ENCODE measurements at places on chromosomes 3 and 15.

- DNase-seq, result no peak
Observed at GRCh38 chr3:120024103-120024502, 70.1 kb downstream of the GSK3B start.

GRCh38 chr15:50774450-50774849 is 8.9 kb upstream of the SPPL2A start:
- DNase-seq, result no peak

DNA sequence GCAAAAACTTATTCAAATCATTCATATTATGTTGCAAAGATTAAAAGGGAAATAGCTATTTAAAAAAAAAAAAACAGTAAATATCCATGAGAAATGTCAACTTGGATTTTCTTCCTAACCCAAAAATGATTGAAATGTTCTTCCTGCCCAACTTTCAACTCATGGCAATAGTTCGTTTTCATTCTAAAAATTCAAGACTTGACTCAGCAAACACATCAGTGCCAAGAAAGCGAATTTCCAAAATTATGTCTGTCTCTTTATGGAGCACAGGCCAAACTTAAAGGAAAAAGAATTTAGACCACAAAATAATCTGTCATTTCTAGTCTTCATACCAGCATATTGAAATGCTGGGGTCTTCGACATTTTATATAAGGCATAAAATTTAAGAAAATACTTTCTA is 63.7 kb downstream of the MAGI1 start:
- no peak for DNase-seq

DNA sequence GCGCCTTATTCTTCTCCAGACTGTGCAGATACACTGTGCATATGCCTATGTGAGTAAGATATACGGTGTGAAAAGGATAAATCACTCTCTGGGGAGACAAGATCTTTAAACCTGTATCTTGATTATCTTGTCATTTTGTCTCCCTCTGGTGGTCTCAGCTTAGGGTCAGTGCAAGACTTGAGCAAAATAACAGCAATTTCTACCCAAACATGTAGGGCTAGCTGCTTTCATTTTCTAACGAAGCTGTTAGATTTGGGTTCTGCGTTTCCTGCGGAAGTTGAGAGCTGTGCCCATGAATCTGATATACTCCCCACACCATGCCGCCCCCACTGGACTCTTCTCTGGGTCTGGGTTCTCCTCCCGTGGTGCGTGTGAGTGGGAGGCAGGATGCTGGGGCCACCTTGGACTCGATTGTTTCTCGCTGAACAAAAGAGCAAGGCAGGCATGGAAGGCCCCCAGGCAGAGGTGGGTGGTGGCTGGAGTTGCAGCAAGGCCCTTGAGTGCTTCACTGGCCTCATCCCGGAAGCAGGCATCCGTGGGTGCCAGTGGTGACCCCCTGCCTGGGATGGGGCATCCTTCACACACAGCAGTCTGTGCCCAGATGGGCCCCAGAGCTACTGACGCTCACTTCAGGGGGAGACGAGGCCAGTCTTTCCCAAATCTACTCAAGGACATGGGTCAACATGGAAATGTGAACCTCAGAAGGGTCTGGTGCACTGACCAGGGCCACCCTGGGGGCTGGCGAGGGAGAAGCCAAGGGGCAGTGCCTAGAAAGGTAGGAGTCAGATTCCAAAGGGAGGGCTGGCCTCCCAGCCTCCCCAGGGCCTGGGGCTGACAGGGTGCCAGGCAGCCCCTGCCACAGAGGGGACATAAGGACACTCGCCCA is 179.6 kb downstream of the NSMCE3 start:
- DNase-seq, result no peak

DNA sequence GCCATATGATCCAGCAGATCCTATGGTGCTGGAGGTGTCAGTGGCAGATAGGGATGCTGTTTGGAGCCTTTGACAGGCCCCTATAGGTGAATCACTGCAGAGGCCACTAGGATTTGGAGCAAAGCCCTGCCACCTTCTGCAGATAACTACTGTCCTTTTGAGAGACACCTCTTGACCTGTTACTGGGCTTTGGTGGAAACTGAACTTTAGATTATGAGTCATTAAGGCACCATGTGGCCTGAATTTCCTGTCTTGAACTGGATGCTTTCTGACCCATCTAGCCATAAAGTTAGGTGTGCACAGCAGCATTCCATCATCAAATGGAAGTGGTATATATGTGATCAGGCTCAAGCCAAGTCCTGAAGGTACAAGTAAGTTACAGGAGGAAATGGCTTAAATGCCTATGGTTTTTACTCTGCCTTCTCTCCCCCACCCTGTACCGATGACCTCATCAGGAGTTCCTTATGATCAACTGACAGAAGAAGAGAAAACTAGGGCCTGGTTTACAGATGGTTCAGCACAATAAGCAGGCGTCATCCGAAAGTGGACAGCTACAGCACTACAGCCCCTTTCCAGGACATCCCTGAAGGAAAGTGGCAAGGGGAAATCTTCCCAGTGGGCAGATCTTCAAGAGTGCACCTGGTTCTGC is 565.6 kb upstream of the AGTR1 start:
- no peak for DNase-seq

- no peak for DNase-seq
Observed at GRCh38 chr3:168061332-168061996, 34.3 kb downstream of the GOLIM4 start.

GRCh38 chr15:73844356-73844755 is 29.0 kb upstream of the TBC1D21 start:
- no peak for DNase-seq
